ENCODE measurements at places on chromosomes 4 and X.

GRCh38 chr4:83617371-83618035, 81.6 kb downstream of the GPAT3 start:
- no peak for DNase-seq

DNA sequence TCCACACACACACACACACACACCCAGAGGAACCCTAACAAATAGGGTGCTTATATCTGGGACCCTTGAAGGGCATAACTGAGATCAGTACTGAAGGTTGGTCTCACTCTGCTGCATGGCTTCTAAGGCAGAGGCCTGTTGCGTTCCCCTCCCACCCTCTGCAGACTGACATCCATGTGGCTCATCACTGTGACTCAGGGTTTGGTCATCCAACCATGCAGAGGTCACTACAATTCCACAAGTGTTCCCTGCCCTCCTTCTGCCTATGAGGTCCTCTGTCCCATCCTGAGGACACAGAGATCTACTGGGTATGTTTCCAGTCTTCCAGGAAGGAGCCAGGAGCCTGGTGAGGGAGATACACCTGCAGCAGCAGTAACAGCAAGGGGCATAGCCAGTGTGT, 55.8 kb downstream of the XAGE2 start:
- no peak for DNase-seq

GRCh38 chr4:112897543-112897942, 151.9 kb upstream of the ANK2 start:
- DNase-seq: no peak

DNA sequence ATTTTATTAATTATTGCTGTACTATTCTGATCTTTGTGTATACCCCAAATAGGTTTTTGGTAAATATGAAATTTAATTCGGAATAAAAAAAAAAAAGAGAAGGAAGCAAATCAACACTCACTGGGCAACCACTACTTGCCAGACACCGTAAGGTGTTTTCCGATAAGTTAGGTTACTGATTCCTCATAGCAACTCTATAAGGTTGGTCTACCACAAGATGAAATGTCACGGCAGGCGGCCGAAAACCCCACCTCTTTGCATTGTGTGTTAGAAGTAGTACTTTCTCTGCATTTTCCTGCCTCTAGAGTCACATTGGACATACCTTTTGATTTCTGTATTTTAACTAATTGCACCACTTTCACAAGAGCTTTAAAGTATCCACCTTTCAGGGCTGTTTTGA, 44.5 kb upstream of the RASGEF1B start:
- DNase-seq: no peak

DNA sequence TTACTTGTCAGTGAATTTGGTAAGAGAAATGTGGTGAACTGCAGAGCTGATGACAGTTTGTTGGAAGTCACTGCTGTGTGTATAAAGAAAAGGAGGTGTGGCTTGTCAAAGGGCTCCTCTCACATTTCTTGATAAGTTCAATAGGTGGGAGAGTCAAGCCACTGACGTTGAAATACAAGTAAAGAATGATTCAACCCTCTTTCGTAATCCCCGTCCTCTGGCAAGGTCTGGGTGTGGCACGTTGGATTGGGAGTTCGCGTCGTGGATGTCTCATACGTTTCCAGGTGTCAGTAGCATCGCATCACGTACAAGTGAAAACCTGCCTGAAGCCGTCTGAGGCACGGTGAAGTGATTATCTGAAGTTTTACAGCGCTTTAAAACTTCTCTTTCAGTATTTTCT, 76.4 kb downstream of the EGF start:
- DNase-seq: no peak

DNA sequence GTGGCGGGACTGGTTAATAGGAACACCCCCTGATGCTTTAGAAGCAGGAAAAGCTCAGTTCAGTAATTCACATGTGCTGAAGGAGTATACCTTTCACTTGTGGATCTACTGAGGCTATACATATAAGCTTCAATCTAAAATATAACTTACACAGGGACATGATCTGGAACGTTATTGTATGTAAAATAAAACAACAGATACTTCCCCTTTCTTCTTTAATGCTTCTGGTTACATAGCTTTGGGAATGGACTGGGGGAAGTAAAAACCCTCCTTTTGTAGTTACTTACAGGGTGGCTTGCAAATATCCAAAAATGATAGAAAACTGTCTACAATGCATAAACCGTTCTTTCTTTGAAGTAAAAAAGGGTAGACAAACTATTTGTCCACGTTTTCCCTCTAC, 1.9 kb downstream of the FGG start:
- DNase-seq: no peak

GRCh38 chr4:92399032-92399431, 95.3 kb downstream of the GRID2 start:
- DNase-seq: no peak

GRCh38 chr4:3239998-3240920, 8.7 kb upstream of the MSANTD1 start:
- DNase-seq: no peak

- DNase-seq: no peak
Measured at GRCh38 chr4:168531305-168531704, 34.5 kb downstream of the PALLD start.

GRCh38 chrX:55135171-55135570, 46.4 kb downstream of the PAGE2 start:
- DNase-seq: peak; percentile 46

DNA sequence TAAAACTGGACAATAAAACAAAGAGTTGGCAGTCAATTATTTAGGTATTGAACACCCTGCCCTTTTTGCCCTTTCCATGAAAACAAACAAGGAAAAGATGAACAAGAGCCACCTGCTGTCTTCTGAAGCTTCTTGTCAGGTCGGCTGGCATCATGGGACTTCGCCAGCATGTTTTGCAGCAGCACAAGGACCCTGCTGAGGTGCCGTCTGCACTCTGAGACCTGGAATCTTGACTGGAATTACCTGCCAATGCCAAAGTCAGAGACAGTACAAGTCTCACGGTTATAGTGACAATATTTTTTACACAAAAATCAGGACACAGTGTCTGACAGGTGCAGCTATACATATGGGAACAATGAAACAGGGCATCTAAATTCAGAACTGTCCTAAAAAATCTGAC, 284.5 kb downstream of the GASK1B start:
- no peak for DNase-seq

DNA sequence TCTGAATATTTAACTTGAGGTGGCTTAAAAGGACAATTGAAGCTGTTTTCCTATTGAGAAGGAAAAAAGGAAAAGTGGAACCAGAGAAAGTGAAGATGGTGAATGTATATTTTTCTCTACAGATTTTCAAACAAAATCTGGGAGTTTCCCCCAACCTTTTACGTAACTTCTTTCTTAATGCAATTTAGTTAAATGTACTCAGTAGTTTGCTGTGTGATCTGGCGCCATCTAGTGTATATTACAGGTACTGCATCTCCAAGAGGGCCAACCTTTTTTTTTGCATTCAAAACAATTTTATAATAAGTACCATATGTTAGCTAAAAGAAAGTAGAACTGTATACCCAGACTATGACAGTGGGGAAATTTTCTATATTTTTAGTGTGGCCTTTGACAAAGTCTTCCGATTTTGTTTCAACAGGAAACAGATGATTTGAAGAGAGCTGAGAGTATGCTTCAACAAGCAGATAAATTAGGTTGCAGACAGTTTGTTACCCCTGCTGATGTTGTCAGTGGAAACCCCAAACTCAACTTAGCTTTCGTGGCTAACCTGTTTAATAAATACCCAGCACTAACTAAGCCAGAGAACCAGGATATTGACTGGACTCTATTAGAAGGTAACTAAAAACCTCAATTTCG, 82.0 kb downstream of the PLS3 start:
- peak; percentile 71 for DNase-seq

- no peak for DNase-seq
Measured at GRCh38 chr4:6480534-6481088, 8.2 kb upstream of the PPP2R2C start.

DNA sequence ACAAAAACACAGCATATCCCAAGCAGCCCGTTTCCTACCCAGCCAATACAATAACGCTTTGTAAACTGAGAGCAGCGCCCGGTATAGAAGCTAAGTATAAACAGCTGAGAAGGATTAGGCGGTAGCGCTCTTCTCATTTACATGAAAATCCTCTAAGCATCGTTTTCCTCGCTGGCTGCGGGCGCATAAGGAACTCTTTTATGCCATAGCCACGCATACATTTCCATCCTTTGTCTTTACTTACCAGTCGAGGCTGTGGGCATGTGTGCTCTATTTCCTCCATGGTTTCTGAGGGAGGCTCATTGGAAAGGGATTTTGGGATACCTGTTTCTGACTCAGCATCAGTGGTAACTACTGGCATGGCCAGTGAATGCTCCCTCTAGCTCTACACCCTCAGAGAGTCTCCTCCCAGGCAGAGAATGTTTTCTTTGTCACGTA, 383 bp downstream of the PCYT1B start:
- DNase-seq: peak; percentile 32

DNA sequence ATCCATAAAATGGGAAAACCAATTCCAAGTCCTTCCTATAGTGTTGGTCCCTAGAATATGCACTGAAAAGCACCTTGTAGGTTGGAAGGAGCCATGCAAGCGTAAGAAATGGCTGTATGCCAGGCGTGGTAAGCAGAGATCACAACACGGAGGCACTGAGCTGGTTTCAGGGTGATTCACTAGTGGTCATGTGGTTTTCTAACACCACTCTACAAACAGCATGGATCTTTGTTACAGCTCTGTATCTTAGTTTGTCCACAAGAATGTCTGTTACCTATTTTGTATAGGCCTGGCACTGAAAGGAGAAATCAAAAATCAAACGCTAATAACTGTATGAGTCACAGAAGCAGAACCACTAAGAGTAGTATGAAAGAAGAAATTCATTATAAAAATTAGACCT, 71.9 kb downstream of the MAGEB17 start:
- DNase-seq: peak; percentile 94

DNA sequence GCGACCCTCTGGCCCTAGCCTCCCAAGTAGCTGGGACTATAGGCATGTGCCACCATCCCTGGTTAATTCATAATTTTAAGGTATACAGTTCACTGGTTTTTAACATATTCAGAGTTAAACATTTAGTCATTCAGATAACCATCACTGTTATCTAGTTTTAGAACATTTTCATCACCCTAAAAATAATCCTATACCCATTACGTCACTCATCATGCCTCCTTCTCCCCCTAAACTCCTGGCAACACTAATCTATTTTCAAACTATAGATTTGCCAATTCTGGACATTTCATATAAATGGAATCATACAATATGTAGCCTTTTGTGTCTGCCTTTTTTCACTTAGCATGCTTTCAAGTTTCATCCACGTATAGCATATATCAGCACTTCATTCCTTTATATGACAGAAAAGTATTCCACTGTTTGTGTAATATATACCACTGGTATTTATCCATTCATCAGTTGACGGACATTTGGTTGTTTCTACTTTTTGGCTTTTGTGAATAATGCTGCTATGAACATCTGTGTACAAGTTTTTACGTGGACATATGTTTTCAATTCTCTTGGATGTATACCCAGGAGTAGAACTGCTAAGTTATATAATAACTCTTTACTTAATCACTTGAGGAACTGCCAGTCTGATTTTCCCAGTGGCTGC, 32.0 kb upstream of the RPS3A start:
- DNase-seq: no peak

DNA sequence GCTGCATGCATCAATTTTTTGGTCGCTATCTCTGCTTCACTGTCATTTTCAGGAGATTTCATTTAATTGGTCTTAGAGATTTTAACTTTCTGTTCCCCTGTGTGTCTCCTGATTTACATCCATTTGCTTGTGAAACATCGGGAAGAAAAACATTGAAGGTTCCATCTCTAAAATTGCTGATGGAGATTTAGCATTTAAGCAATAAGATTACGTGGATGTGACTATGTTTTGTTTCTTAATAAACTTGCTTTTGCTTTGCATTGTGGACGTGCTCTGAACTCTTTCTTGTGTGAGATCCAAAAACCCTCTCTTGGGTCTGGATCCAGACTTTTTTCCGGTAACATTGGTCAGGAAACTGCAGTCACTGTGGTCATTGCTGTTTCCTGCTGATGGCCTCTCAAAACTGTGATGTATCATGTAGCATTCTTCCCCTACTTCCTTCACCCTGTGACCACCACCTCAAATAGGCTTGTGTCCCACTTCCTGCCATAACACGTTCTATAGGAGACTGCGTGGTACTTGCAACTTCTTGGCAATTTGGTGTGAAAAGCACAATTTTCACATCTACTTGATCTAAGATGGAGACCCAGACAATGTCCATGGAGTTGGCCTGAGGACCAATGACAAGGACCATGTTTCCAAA, 4.9 kb downstream of the CXCL2 start:
- DNase-seq: no peak

DNA sequence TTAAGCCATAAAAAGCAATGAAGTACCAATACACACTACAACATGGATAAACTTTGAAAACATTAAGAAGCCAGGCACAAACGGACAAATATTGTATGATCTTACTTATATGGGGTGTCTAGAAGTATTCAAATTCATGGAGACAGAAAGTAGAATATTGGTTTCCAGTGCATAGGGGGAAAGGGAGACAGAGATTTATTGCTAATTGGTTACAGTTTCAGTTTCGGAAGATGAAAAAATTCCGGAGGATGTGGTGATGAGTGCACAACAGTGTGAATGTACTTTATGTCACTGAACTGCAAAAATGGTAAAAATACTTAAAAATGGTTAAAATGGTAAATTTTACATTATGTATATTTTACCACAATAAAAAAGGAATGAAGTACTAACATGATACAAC, 5.1 kb upstream of the PRDX4 start:
- no peak for DNase-seq

DNA sequence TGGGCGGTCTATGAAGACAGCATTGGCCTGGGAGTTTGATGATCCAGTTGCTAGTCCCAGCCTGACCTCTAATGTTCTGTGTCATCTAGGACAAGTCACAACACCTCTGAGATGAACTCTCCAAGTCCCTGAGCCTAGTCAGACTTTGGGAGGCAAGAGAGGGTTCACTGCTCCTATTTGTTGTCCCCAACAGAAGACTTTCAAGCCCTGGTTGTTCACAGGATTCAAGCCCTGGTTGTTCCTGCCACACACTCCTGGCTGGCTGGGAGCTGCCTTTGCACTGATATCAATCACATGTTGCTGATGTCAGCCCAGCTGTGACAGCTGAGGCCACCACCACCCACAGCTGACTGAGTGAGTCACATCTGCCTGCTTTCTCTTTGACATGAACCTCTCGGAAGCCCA, 253.2 kb upstream of the RASGEF1B start:
- peak; percentile 4 for DNase-seq

DNA sequence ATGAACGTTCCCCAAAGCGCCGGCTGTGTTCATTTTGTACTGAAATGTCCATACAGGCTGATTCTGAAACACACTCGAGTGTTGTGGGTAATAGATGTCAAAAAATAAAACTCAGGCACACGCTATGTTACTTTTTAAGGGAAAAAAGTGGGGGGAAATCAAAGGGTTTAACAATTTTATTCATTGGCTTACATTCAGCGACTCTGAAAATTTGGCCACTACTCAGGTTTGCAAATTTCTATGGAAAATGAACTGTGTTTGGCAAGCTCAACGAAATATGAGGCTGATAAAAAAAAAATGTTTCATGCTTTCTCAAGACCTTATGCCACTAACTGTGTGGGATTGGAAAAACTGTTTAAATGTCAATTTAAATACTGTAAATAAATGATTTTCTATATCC, 18.5 kb downstream of the AMELX start:
- no peak for DNase-seq
